ENCODE measurements at places on chromosomes 7 and 10. TPM values are rescaled to one million over a fixed set of nuclear protein-coding genes. Genes with fewer than 3 reads are reported as not detected.

BAMBI gene
- total RNA-seq = 0.68 TPM

DNA sequence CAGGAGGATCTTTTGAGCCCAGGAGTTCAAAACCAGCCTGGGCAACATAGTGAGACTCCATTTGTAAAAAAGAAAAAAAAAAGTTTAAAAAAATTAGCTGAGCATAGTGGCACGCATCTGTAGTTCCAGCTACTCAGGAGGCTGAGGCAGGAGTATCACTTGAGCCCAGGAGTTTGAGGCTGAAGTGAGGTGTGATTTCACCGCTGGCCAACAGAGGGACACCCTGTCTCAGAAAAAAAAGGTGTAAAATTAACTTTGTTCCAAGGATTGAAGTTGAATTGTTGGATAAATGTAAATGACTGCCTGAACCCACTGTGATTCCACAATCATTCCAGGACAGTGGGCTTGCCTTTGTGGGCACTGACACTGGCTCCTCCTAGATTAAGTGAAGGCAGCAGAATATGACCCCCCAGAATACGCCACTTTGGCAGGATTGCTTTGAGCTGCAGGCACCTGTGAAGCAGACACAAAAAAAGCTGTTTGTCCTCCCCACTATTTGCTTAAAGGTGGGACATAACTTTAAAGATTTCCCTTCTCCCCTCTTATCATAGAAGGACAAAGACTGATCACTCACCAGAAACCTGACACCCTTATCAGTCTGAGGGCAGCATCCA is 57.2 kb upstream of the FOXI2 start:
- no peak for DNase-seq

DNA sequence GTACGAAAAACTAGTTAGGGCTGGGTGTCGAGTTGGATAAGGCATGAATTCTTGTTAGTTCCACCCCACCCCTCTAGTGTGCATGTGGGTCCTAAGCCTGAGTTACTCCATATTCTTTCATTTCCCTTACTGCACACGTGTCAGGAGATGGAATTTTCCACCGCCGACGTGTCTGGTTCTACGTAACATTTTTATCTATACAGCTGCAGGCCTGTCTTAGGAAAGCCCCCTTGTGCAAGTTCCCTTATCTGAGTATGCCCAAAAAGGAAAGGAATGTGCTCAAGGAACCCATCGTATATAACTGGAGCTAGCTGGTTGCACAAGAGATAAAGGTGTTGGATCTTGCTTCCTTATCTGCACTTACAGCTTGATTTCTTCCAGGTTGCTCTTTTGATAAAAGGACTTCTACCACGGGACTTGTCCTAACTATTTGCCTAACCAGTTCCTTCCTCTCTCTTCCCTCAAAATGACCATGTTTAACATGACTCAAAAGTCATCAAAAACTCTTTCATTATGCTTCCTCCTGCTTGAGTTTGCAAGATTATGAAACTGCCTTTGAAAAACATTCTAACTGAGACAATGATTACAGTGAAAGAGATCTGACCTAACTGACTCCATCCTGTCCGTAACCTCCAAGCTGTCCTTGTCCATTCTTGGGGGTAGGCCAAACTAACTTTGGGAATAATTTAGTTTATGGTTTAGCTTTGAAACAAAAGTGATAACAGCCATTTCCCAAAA is 181.4 kb downstream of the AKR1D1 start:
- DNase-seq = no peak

- no peak for DNase-seq
Measured at GRCh38 chr10:1370298-1370697, 314.1 kb downstream of the WDR37 start.
